ENCODE measurements at places on chromosomes 16 and 17.

DNA sequence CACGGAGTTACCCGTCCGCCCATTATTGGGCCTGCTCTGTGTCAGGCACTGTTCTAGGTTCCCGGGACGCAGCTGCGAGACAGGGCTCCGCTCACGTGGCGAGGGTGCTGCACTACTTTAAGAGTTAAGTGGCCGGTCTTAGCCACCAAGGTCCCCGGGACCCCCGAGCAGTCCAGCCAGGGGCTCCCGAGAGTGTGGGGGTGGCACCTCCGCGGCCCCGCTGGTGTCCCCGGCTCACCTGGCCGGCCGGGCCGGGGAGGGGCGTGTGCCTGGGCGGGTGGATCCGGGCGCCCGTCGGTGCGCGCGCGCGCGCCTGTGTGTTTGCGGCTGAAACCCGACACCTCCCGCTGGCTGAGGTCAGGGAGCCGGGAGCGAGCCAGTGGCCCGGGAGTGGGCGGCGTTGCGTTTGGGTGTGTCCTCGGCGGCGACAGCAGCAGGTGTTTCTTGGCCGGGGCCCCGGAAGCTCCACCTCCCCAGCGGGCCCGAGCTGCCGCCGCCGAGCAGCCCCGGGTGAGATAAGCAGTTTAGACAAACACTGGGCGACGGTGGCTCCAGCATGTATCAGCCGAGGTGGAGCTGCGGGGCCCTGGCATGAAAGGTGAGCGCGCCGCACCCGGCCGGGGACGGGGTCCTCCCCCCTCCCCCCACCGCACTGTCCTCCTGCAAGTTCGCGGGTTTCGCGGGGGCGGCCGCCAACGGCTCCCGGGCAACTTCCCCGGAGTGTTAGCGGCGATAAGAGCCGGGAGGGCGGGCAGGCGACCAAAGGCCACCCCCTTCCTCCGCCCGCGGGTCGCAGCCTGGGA lies at the start of gene GSE1:
Gene GSE1, plus strand, starts transcription at position 522 of the 803 bp plus-strand sequence. Its CDS starts 70 bp downstream, at position 592.
- DNase-seq, result peak; percentile 85

GRCh38 chr17:19876529-19877161 lies 8.9 kb upstream of the ULK2 start:
- peak; percentile 9 for DNase-seq

DNA sequence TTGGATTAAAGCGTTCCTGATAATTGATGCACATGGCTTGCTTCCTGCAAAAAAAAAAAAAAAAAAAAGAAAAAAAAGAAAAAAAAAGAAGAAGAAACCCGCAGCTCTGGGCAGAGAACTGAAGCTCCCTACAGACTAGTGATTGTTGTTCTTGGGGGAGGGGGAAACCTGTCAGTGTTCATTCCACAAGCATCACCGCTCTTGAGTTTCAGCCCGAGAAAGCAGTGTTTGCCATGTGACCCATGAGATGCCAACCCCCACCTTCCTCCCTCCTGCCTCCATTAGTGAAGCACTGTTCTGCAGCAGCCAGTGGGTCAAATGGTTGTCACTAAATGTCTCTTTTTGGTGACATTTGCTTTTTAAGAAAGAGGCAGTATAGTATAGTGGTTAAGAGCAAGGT lies 1.7 kb downstream of the USP43 start:
- no peak for DNase-seq

- DNase-seq, result no peak
Observed at GRCh38 chr16:86281421-86281820, 228.9 kb upstream of the FOXF1 start.

DNA sequence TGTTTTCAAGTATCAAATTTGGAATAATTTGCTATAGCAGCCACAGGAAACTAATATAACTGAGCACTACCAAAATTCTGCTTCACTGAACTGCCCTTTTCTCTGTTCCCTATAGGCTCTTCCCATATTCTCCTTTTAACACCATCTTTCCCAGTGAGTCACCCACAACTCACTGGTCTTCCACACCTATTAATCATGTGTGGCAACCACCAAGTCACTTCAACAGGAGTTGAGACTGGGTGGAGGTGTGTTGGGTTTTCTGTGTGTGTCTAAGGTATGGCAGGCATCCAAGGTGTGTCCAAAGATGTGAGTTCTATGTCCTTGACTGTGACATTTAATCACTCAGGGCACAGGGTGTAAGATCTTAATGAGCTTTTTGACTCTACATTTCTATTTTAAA lies 610.0 kb upstream of the CDH11 start:
- no peak for DNase-seq

DNA sequence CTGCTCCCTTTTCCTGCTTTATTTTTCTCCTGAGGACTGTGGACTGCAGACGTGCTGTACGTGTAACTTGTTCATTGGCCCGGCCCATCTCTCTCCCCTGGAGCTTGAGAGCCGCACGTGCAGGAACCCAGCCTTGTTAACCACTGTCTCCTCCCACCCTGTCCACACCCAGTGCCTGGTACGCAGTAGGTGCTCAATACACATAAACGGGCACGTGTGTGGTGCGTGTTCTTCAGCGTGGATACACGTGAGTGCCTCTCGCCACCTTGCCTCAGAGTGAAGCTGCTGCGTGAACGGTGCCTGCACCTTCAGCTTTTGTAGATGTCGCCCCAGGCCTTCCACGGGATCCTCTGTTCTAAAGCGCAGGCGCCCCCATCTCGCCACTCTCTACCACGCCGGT lies 96.3 kb upstream of the CHMP6 start:
- peak; percentile 41 for DNase-seq

DNA sequence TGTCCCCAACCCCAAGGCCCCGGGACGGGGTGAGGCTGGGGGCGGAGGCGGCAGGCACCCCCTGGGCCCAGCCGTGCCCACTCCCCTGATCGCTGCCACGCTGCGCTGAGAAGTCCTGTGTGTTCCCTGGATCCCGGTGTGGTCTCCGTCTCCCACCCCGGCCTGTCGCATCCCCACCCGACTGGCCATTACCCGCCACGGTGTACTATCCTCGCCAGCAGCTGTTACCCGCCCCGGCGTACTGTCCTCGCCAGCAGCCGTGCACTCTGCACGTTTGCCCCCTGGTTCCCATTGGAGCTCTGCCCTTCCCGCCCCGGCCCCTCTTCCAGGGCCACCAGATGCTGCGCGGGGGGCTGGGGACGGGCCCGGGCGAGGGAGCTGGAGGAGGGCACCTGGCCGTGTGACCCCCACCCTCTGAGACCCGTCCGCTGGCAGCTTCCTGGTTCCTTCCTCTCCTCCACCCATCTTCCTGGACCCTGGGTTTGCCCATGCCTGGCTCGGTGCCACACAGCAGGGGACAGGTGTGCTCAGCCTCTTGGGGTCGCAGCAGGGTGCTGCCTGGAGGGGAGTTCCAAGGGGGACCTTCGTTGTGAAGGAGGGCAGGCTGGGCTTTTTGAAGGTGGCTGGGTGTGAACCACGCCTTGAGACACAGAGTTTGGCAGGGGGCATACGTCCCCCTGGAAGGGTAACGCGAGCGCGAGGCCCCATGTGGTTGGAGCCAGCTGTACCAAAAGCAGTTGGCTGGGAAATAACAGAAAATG lies 19.7 kb downstream of the BAHCC1 start:
- no peak for DNase-seq

GRCh38 chr16:10333321-10334032 lies 52.4 kb upstream of the ATF7IP2 start:
- no peak for DNase-seq

- peak; percentile 45 for DNase-seq
Observed at GRCh38 chr17:41178341-41178740, 320 bp upstream of the KRTAP4-2 start.

DNA sequence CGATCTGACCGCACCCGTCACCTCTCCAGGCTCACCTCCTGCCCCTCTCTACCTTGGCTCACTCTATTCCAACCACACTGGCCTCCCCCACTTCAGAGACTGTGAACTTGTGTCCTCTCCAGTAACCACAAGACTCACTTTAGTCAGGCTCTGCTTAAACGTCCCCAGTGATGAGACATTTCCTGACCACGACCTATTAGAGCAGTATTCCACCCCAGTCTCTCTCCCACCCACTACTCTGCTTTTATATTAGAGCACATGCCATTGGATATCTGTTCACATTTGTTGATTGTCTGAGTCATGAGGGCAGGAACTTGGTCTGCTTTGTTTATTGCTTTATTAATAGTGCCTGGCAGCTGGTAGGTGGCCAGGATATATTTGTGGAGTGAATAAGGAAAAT lies 20.1 kb downstream of the COX11 start:
- no peak for DNase-seq

GRCh38 chr16:85856079-85856478 lies 42.9 kb upstream of the IRF8 start:
- no peak for DNase-seq

GRCh38 chr17:74512624-74513091 lies 18.6 kb downstream of the CD300LB start:
- DNase-seq, result peak; percentile 65

GRCh38 chr17:47907932-47908562 lies 12.0 kb downstream of the SP2 start:
- no peak for DNase-seq

DNA sequence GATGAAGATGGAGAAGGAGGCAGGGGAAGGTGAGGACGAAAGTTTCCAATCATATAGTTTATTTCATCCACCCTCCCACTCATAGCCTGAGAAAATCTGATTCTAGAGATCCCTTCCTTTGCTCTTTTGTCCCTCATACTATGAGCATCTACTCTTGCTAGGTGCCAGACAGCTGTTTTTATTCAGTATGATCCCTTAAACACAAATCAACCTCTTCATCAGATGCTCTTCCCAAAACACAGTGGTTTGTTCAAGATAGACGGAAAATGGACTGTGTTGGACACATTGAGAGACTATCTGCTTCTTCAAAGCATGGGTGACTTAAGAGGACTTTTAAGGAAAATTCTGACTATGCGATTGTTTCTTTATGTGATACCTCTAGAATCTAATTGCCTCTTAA lies 49.4 kb upstream of the XYLT1 start:
- no peak for DNase-seq

DNA sequence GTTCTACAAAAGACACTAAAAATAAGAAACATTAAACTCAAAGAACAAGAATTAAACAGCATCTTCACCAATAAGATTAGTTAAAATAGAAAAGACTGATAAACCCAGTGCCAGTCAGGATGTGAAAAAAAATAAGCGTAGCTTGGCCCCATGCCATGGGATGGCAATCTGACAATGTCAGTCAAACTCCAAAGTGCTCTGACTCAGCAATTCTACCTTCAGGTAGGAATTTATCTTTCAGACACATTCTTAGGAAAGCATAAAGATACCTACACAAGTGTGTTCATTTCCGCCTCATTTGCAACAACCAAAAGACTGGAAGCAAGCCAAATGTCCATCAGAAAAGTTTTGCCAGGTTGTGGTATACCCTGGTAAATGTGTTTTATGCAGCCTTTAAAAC lies 9.1 kb upstream of the MPO start:
- DNase-seq, result no peak

DNA sequence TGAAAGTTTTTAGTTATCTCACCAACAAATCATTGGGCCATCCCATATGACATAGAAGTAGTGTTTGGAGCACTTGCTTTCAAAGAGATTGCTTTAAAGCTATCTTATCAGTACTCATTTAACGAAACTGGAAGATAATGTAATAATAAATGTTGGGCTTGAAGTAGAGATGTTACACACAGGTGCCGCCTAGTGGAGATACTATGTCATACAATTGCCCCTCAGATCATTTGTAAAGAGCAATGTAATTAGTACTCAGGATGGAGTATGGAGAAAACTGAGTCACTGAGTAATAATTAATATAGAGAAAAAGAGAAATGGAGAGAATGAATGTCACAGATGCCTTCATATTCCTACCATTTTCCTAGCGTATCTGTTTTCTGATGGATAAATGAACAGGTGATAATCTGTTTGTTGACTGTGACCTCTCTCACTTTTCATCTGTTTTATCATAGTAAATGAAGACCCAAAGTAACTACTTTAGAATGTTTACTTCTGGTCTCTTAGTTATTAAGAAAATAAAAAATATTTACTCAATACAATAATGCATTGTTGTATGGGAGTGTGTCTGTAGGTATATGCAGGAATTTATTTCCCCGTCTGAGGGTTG lies 80.4 kb downstream of the EFCAB5 start:
- DNase-seq, result peak; percentile 69

DNA sequence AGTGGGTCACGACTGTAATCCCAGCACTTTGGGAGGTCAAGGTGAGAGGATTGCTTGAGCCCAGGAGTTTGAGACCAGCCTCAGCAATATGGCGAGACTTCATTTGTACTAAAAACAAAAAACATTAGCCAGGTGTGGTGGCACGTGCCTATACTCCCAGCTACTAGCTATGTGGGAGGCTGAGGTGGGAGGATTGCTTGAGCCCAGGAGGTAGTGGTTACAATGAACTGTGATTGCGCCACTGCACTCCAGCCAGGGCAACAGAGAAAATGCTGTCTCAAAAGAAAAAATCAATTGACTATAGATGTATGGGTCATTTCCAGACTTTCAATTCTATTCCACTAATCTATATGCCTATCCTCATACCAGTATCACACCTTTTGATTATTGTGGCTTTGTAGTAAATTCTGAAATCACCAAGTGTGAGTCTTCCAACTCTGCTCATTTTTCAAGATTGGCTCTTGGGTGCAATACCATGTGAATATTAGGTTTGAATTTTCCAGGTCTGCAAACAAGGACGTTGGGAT lies 27.2 kb upstream of the CEP20 start:
- DNase-seq, result no peak

- DNase-seq, result peak; percentile 83
Observed at GRCh38 chr17:77404812-77405581, 264.2 kb downstream of the SEC14L1 start.

DNA sequence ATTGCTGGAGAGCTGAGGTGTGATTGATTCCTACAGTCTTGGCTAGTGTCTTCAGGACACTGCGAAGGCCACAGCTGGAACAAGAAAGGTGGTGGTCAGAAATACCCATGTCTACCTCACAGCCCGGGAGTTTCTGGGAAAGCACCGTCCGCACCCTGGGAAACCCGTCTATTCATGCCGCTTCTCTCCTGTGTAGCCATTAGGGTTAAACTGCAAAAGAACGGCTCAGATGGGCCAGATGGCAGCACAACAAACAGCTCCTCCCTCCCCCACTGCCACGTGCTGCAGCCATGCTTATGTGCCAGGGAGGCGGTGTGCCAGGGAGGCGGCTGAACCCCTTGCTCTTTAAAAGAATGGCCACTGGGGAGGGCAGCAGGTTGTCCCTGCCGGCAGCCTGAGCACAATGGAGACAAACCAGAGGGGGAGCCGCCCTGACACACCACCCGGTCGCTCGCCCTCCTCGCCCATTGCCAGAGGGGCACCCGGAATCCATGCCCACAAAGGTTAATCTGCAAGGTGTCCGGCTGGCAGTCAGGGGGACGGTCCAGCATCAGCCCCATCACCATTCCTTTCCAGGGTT lies 65.2 kb downstream of the CYTH1 start:
- peak; percentile 54 for DNase-seq

All from B cell (primary cell).